ENCODE measurements at places on chromosomes 2 and 18. TPM values are rescaled to one million over a fixed set of nuclear protein-coding genes. Genes with fewer than 3 reads are reported as not detected.

- no peaks in the 10 kb centered on the region for H3K36me3 ChIP-seq
- no peaks in the 10 kb centered on the region for H3K4me1 ChIP-seq
- H3K4me3 ChIP-seq = no peak overlapping the region
- no peaks in the 10 kb centered on the region for H3K27me3 ChIP-seq
- DNase-seq = no peak
These were observed 597.8 kb upstream of the VRK2 start for GRCh38 chr2:57448816-57449215.

DNA sequence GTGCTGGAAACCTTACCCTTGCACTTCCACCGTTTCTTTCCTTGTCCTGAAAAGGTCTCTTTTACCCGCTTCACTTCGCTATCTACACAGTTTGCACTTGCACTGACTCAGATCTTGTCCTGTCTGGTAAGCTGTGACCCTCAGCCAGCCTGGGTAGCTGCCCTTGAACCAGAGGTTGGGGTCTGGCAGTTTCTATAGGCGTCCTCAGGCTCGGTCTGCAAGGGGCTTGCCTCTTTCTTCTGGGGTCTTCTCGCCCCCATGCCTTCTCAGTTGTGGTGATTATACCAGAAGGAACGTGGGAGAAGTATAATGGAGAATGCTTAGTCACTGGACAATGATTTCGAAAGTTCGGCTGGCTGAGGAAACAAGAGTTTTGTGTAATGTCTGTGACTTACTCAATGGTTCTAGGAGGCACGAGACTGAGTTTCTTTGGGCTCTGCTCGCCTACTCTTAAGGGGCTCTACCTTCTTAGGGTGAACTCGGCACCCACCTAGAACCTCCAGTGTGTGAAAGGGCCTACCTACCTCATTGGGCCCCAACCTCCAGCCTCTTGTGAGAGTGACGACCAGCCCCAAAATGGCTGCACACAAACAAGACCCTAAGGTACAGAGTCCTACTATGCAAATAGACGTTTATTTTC, 6.9 kb upstream of the STAT1 start:
- DNase-seq = no peak
- no peaks in the 10 kb centered on the region for H3K36me3 ChIP-seq
- no peaks in the 10 kb centered on the region for H3K27me3 ChIP-seq
- H3K27ac ChIP-seq = peak overlapping the region; percentile 51
- peaks cover 14% of the 10 kb centered on the region for H3K4me1 ChIP-seq

DNA sequence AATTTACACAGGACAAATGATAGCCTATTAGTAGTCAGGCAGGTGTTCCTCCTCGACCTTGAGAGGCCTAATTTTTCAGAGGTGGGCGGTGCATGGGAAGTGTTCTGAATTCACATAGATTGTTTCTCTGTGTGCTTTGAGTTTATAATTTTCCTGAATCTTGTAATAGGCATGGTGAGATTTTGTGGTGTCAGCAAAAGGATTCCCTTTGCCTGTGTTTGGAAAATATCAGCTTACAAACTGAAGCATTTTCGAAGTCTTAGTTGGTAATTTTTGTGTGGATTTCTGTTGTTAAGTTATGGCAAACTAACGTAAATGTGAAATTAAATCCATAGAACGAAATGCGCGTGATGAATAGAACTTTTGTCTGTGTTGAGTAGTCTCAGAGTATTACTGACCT, 194.0 kb upstream of the RBMS1 start:
- no peaks in the 10 kb centered on the region for H3K36me3 ChIP-seq
- no peaks in the 10 kb centered on the region for H3K4me1 ChIP-seq
- no peak for DNase-seq
- no peaks in the 10 kb centered on the region for H3K27me3 ChIP-seq
- no peak overlapping the region for H3K27ac ChIP-seq
- H3K4me3 ChIP-seq = no peak overlapping the region

DNA sequence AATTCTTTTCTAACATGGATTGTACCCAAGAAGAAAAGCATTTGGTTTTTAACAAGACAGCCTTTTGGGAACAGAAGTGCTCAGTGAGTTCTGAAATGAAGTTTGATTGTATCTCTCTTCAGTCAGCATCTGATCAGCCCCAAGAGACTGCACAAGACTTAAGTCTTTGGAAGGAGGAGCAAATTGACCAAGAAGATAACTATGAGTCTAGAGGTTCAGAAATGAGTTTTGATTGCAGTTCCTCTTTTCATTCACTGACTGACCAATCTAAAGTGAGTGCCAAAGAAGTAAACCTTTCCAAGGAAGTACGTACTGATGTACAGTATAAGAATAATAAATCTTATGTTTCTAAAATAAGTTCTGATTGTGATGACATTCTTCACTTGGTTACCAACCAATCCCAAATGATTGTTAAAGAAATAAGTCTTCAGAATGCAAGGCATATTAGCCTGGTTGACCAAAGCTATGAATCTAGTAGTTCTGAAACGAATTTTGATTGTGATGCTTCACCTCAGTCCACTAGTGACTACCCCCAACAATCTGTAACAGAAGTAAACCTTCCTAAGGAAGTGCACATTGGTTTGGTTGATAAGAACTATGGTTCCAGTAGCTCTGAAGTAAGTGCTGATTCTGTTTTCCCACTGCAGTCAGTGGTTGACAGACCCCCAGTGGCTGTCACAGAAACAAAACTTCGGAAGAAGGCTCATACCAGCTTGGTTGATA, 31.2 kb downstream of the ZDBF2 start:
- DNase-seq = no peak
- H3K4me1 ChIP-seq = peaks cover 11% of the 10 kb centered on the region
- no peak overlapping the region for H3K4me3 ChIP-seq
- H3K36me3 ChIP-seq = no peaks in the 10 kb centered on the region
- no peak overlapping the region for H3K27ac ChIP-seq

CROCC2 gene
- not detected for total RNA-seq
